ENCODE measurements at places on chromosomes 13 and 19.

GRCh38 chr19:40155749-40156265 lies 35.4 kb upstream of the MAP3K10 start:
- peak; percentile 71 for DNase-seq
- no peaks in the 10 kb centered on the region for H3K36me3 ChIP-seq
- H3K27me3 ChIP-seq: no peaks in the 10 kb centered on the region
- H3K27ac ChIP-seq: no peak overlapping the region
- no peaks in the 10 kb centered on the region for H3K4me1 ChIP-seq

- H3K27ac ChIP-seq: no peak overlapping the region
- DNase-seq: no peak
- H3K4me3 ChIP-seq: peak overlapping the region; percentile 90
- H3K4me1 ChIP-seq: peaks cover 11% of the 10 kb centered on the region
- H3K27me3 ChIP-seq: no peaks in the 10 kb centered on the region
Measured at GRCh38 chr13:48533961-48534600, 1.2 kb upstream of the RCBTB2 start.

DNA sequence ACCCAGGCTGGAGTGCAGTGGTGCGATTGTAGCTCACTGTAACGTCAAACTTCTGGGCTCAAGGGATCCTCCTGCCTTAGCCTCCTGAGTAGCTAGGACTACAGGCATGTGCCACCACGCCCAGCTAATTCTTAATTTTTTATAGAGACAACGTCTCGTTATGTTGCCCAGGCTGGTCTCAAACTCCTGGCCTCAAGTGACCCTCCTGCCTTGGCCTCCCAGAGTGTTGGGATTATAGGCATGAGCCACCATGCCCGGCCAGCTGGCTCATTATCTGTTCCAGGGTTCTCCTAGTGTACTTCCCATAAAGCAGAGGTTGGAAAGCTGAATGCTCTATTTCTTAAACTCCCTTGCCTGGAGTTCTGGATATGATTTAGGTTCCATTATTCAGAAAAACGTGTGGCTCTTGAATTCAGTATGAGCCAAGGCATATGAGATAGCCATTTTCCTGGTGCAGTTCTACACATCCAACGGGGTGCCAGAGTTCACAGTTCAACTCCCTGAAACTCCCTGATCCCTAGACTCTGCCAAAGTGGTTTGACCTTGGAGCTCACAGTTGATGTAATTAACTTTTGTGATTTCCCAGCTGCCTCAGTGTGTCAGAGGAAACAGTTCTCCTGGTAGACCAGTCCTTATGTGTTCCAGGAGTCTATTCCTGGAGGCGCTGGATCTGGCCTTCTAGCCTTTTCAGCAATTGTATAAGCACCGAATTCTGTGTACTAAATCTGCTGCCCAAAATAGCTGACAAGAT lies 21.6 kb downstream of the GPR183 start:
- H3K4me3 ChIP-seq: no peak overlapping the region
- H3K27me3 ChIP-seq: no peaks in the 10 kb centered on the region
- no peaks in the 10 kb centered on the region for H3K4me1 ChIP-seq
- DNase-seq: no peak
- no peaks in the 10 kb centered on the region for H3K36me3 ChIP-seq
- no peak overlapping the region for H3K27ac ChIP-seq

- H3K27ac ChIP-seq: no peak overlapping the region
- H3K4me3 ChIP-seq: no peak overlapping the region
- peaks cover 4% of the 10 kb centered on the region for H3K36me3 ChIP-seq
- H3K4me1 ChIP-seq: no peaks in the 10 kb centered on the region
Measured at GRCh38 chr19:1952635-1953034, 11.7 kb downstream of the CSNK1G2 start.

- DNase-seq: no peak
- H3K4me3 ChIP-seq: no peak overlapping the region
- no peaks in the 10 kb centered on the region for H3K27me3 ChIP-seq
- no peaks in the 10 kb centered on the region for H3K4me1 ChIP-seq
- no peaks in the 10 kb centered on the region for H3K36me3 ChIP-seq
Measured at GRCh38 chr19:45920458-45920857, 5.9 kb upstream of the NANOS2 start.

- H3K27me3 ChIP-seq: peaks cover 100% of the 10 kb centered on the region
- H3K27ac ChIP-seq: no peak overlapping the region
- H3K4me3 ChIP-seq: peak overlapping the region; percentile 61
- peak; percentile 68 for DNase-seq
Measured at GRCh38 chr19:13055213-13056051, 47.2 kb downstream of the LYL1 start.

- H3K27ac ChIP-seq: 0 out of 2 replicates have a peak overlapping the region, but pooled peaks have one; percentile 9
- peaks cover 15% of the 10 kb centered on the region for H3K4me1 ChIP-seq
- no peaks in the 10 kb centered on the region for H3K27me3 ChIP-seq
- no peak overlapping the region for H3K4me3 ChIP-seq
- no peaks in the 10 kb centered on the region for H3K36me3 ChIP-seq
Measured at GRCh38 chr19:56084835-56085536, 36.1 kb downstream of the ZNF787 start.
